ENCODE measurements at places on chromosomes 13 and 19.

DNA sequence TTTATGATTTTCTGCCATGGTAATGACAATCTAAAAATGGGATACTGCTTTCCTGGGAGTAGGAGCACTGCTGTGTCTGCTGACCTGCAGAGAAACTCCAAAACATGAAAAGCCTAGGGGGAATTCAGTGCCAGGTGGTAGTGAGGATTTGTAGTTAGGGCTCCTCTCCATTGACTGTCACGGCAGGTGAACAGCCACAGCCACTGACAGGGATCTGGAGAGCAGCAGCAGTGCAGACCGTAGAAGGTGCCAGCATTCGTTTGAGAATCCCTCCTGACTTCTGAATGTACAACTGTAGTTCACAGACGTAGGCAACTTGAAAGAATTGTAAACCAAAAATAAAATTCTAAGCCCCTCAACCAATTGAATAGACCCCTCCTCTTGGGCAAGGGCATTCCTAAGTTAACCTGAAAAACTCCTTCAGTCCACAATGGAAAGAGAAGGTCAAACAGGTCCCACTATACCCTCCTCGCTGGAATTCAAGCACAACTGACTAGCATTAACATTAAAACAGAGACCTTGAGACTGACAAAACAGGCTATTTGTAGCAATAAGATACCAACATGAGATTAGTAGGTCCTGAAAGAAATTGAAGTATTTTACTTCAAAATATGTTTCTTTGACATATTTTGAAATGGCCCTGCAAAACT is 1328.8 kb downstream of the OLFM4 start:
- DNase-seq, result no peak

GRCh38 chr19:47176627-47177090 is 46.0 kb downstream of the SAE1 start:
- DNase-seq, result no peak

GRCh38 chr19:35162471-35163326 is 8.2 kb downstream of the FXYD5 start:
- DNase-seq, result no peak

DNA sequence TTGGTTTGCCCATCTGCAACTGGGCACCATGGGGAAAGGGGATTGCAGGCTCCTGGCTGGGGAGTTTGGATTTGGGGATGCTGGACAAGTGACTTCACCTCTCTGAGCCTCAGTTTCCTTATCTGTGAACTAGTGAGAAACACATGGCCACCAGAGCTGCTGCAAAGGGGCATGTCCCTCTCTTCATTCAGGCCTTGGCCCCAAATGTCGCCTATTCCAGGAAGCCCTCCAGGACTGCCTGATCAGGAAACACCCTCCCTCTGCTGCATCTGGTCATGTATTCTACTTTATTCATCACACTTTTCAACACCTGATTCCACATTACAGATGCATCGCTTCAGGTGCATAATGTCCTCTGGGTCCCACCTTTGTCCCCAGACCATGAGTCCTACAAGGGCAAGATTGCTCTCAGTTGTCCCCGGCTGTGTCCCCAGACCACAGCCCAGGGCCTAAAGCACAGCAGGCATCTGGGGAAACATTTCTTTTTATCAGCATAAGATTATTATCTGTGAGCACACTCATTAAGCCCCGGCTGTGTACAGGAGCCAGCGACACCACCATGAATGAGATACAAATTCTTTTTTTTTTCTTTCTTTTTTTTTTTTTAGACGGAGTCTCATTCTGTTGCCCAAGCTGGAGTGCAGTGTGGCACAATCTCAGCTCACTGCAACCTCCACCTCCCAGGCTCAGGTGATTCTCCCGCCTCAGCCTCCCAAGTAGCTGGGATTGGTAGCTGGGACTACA is 37.5 kb downstream of the ARRDC2 start:
- no peak for DNase-seq

DNA sequence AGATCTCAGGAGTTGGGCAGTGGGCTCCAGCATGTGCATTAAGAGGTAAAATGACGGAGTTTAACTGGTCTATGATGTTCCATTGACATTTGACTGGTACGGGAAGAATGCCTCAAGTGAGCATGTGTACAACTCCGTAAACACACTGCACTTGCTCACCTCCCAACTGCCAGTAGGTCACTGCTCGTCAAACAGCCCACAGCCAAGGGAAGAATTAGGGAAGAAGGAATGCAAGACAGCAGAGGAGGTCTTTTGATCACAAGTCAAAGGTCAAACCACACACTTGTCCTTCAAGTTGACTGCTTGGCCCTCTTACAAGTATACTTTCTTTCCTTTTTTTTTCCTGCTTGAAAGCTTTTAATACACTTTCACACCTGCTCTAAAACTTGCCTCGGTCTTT is 236.7 kb downstream of the B3GLCT start:
- no peak for DNase-seq

- DNase-seq, result no peak
Observed at GRCh38 chr13:112481458-112481857, 105.3 kb downstream of the SPACA7 start.

- DNase-seq, result no peak
Observed at GRCh38 chr19:4525563-4526002, 7.3 kb upstream of the PLIN4 start.

DNA sequence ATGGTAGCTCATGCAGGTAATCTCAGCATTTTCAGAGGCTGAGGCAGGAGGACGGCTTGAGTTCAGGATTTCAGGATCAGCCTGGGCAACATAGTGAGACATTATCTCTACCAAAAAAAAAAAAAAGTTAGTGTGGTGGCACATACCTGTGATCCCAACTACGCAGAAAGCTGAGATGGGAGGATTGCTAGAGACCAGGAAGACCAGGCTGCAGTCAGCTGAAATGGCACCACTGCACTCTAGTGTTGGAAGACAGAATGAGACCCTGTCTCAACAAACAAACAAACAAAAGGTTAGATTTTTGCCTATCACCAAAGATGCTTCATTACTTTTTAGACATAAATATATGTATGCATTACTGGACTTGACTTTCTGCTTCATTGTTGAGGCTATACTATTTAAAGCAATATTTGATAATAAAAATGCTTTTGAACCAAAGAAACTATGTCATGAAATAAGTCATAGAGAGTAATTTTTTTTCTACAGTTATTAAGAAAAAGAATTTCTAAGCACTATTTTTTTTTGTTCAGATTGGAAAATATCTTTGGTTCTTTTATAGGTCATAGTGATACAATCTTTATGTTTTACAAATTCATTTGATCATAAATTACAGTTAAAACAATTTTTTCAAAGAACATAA is 1180.1 kb upstream of the ATXN8OS start:
- peak; percentile 42 for DNase-seq

Data from common myeloid progenitor, CD34-positive (primary cell).